ENCODE measurements at places on chromosomes 3 and 15.
A peak's percentile ranks its signal among the peaks of the same experiment; 100 is the strongest.

DNA sequence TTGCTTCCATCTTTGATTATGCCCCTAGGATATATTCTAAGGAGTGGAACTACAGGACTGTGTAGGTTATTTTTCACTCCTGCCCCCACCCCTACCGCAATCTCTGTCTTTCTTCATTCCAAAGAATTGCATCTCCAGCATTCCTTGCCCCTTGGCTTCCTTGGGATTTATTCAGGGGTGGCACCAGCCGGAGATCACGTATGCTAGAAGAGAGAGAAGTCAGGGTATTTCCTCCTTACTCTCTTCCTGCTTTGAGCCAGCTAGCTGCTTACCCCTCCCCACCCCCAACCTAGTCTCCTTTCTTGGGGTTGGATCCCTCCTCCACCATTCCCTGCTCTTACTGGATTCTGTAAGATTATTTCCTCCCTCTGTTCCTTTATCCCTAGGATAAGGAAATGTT lies 35.0 kb upstream of the DENND4A start:
- no peak for DNase-seq

GRCh38 chr3:134313847-134314587 lies 60.2 kb downstream of the AMOTL2 start:
- no peak for DNase-seq

DNA sequence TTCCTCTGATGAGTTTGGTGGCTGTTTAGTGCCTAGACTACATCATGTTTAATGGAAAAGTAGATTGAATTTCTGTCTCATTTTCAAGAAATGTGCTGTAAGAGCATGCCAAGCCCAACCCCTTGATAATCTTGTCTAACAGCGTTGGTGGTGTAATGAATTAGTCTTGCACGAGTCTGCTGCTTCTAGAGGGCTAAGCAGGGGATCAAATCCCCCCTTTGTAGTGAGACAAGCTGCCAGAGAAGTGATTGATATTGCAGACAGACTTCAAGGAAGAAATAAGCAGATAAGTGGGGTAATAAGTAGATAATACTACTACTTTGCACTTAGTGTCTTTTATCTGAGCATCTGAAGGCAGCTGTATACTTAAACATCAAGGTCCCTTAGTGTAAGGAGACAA lies 141.4 kb downstream of the TP63 start:
- no peak for DNase-seq

DNA sequence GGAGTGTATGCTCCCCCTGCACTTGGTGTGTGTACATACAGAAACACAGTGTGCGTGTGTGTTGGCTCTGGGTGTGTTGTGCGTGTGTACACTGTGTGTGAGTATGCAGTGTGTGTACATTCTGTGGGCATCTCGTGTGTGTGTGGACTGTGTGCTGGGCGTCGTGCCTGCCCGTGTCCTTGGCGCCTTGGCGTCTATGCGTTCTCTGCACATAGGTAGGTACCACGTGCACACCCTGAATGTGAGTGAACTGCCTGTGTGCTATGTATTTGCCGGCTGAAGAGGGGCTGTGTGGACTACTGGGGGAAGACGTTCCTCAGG lies 481 bp upstream of the ECE2 start:
- no peak for DNase-seq

DNA sequence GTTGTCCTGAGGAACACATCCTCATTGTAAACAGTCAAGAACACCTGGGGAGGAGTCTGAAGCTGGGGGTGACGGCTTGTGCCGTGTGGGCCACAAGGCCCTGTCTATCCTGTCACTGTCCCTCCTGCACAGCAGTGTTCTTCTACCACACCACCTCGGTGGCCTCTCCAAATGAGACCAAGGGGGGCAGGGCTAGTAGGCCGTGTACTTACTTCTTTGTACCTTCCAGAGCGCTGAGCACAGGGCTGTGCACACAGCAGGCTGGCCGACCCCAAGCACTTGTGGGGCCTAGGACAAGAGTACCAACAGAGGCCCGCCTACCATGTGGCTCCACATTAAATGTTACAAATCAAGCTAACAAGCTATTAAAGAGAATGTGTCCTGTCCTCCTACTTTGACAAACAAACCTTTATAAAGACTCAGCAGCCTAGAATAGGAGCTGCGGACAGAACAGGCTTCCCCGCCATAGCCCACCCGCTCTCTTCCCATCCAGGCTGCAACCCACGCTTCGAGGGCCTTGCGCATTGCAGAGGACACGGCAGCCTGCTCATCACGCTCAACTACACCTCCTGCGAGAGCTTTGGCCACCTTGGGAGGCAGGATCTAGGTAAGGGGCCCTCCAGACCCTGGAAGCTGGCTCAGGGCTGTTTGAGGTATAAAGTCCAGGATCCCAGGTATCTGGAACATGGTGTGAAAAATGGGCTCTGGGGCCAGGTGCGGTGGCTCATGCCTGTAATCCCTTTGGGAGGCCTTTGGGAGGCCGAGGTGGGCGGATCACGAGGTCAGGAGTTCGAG lies 30.5 kb downstream of the MELTF start:
- no peak for DNase-seq

DNA sequence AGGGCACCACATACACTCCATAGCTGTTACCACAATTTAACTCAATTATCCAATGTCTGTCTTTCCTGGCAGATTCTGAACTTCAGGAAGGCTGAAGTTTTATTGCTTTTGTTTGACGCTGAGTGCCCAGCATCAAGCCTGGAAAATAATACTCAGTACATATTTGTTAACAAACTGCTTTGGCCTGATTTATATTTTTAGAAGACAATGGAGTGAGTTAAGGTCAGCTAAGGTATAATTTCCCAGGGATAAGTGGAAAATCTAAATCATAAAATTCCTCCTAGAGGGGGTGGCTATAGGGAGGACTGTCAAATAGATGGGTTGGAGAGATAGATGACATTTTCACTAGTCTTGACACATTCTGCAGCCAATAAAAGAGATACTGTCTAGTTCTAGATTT lies 659.4 kb upstream of the ADAMTS9 start:
- no peak for DNase-seq

- DNase-seq = no peak
These were observed 16.9 kb upstream of the FILIP1L start for GRCh38 chr3:100131241-100131640.

DNA sequence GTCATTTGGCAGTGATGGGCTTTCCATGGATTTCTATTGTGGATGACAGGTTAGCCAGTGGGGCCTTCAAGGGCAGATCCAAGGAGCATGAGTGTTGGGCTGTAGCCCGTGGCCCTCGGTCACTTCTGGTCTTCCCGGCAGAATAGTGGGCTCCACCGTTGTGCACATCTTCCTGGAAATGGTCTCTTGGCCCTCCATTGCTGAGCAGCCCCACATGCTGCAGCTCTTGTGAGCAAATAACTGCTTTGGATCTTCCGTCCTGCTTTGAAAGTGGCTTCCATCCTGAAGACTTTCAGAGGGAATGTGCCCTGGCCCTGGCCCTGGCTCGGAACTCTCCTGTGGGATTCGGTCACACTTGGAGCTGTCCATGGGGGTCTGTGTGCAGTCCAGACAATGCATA lies 102.8 kb downstream of the SNRPN start:
- DNase-seq = no peak

- peak; percentile 4 for DNase-seq
These were observed 471.2 kb upstream of the TGFBR2 start for GRCh38 chr3:30135190-30135589.

- DNase-seq = no peak
These were observed 70.4 kb downstream of the KLF13 start for GRCh38 chr15:31396881-31397560.

GRCh38 chr3:160378331-160379109 lies 20.5 kb downstream of the IFT80 start:
- DNase-seq = no peak

DNA sequence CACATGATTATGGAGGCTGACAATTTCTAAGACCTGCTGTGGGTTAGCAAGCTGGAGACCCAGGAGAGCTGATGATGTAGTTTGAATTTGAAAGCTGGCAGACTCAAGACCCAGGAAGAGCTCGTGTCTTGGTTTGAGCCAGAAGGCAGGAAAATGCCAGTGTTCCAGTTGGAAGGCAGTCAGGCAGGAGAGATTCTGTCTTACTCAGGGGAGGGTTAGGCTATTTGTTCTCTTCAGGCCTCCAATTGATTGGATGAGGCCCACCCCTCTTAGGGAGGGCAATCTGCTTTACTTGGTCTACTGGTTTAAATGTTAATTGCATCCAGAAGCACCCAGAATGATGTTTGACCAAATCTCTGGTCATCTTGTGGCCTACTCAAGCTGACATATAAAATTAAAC lies 40.4 kb upstream of the IGF2BP2 start:
- DNase-seq = no peak

- no peak for DNase-seq
These were observed 5.3 kb upstream of the DAPK2 start for GRCh38 chr15:64051407-64052259.

DNA sequence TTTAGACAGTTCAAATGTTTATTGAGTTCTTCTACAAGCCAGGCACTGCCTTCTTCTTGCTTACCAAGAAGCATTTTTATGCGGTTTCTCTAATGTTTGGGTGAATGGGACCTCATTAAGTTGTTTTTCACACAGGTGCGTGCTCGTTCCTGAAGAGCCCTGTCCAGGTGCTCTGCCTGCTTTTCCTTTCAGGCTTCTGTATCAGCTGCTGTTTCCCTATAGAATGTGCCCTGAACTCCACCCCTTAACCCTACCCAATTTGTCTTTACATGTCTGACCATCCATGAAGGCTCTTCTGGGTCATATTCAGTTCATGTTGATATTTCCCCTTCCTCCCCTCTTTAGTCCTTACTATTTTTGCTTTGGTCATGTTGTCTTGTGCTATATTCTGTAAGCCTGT lies 22.4 kb upstream of the GOLGA6L10 start:
- DNase-seq = no peak

DNA sequence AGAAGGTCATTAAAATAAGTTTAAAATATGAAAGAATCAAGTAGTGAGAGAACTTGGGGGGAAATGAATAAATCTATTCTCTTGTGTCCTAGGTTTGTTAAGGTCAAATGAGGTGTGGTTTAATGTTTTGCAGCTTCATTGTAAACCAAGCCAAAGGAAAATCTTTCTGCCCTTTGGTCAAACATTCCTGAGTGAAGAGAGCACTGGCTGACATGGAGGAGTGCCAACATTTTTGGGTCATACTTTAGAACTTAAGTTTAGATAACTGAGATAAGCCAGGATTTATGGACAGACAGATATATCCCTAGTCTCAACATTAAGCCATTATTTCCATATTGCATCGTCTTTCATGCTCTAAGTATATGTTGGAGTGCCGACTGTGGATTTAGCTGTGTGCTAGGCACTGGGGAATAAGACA lies 66.4 kb downstream of the PTPRG start:
- DNase-seq = peak; percentile 60

DNA sequence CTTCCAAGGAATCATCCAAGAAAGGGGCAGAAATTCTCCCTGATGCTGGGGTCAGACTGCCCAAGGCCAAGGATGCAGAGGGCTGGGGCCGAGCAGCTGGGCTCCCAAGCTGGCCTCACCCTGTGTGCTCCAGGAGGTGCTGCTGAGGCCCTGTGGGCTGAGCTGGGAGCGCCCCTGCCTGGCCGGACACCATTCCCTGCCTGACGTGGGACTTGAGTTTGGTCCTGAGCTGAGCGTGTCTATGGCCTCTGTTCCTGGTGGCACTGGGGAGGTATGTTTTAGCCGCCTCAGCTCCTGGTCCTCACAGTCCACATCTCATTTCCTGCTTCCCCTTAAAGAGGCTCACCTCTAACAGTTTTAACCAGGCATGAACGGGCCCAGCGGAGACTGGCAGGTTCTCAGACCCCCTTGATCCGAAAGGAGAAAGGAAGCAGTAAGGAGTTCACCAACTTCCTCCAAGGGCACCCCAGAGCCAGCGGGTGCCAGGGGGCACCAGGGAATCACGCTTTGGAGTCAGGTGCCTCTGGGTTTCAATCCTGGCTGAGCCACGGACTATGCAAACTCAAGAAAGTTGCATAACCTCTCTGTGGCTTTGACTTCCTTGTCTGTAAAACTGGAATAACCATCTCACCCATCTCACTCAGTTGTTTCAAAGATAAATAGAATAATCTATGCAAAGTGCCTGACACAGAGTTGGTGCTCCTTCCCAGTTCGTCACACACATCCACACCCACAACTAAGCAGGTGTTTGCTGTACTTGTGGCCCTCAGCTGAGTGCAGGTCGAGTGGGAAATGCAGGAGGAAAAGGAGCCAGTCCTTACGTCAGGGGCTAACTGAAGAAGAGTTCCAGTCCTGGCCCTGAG lies 48.6 kb downstream of the SLC12A8 start:
- DNase-seq = peak; percentile 68

DNA sequence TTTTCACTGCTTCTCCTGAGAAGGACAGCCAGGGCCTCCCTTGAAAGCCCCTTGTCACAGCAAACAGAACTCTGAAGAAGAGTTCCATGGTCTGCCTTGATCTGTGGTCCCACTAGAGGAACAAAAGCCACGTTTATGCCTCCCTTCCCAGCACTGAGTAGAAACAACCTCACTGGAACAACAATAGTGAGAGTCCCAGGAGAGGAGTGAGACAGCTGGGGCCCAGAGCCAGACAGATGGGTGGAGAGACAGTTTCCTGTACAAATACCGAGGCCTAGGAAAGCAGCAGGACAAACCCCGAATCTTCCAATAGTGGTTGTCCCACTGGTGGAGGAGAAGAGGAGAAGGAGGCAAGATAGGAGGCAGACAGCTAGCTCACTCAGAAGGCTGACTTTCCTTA lies 106.1 kb downstream of the WDR76 start:
- DNase-seq = no peak

DNA sequence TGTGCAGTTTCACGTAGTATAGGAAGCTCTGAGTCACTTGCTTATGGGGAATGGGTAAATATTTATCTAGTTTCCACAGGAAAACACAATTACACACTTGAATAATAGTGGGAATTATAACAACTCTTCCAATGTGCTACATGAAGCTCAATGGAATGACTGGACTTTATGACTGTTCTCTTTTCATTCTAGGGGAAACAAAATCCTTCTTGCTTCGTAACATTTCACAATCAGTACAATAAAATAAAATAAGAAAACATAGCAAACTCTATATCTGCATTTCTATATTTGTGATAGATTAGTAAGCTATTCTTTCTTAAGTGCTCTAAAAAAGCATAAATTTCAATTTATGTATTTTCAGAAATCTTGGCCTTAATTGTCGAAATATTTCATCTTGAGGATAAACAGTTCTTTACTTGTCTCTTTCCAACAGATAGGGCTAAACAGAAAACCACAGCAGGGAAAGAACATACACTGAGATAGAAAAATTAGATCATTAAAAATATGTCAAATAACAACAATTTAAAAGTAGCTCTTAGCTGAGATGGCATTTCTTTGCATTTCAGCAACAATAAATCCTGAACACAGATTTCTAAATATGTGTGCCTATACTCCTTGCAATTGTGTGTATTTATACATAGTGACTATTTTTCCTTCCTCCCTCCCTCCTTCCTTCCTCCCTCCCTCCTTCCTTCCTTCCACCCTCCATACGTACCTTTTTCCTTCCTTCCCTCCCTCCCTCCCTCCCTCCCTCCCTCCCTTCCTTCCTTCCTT lies 395.5 kb upstream of the KCNMB2 start:
- no peak for DNase-seq

- DNase-seq = no peak
These were observed 6.2 kb downstream of the TMEM40 start for GRCh38 chr3:12752809-12753208.

All from HTR-8/SVneo (cell line).